ENCODE measurements at places on chromosomes 5 and 9.

- no peak for DNase-seq
Measured at GRCh38 chr9:110058304-110058953, 149.5 kb downstream of the C9orf152 start.

- DNase-seq = no peak
Measured at GRCh38 chr5:122940890-122941289, 95.5 kb downstream of the SNX24 start.

DNA sequence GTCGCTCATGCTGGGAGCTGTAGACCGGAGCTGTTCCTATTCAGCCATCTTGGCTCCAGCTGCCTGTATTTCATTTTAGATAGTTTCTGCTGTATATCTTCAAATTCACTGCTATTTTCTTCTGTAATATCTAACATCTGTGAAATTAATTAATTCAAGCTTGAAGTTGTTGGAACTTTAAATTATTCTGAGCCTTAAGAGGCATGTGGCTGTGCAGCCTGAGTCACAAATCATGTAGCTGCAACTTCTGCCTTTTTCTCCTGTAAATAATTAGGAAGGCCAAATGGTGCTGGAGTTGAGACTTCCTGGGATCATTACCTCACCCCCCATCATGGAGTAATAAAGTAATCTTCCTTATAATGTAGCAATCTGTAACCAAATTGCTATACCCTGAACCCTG is 183.3 kb upstream of the PCSK5 start:
- no peak for DNase-seq

GRCh38 chr9:93354451-93354850 is 97.0 kb upstream of the FAM120A start:
- no peak for DNase-seq

DNA sequence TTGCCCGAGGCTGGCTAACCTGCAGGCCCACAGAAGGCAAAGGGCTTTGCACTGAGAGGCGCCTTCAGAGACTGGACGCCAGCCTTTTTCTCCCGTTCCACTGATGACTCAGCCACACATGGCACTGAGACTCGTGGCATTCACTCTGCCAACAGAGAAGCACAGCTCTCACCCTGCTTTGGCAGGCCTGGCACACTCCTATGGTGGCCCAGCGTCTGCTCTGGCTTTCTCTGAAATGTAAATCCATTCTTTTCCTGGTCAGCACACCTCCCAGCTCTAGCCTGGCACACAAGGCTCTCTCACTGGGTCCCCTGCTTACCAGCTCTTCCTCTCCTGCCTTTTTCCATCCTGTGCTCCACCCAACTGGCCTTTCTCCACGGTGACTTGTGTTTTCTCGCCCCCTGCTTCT is 5.9 kb upstream of the MELK start:
- DNase-seq = no peak

GRCh38 chr5:131482617-131483016 is 152.4 kb downstream of the RAPGEF6 start:
- DNase-seq = no peak

- no peak for DNase-seq
Measured at GRCh38 chr5:174529925-174530681, 194.3 kb upstream of the MSX2 start.

DNA sequence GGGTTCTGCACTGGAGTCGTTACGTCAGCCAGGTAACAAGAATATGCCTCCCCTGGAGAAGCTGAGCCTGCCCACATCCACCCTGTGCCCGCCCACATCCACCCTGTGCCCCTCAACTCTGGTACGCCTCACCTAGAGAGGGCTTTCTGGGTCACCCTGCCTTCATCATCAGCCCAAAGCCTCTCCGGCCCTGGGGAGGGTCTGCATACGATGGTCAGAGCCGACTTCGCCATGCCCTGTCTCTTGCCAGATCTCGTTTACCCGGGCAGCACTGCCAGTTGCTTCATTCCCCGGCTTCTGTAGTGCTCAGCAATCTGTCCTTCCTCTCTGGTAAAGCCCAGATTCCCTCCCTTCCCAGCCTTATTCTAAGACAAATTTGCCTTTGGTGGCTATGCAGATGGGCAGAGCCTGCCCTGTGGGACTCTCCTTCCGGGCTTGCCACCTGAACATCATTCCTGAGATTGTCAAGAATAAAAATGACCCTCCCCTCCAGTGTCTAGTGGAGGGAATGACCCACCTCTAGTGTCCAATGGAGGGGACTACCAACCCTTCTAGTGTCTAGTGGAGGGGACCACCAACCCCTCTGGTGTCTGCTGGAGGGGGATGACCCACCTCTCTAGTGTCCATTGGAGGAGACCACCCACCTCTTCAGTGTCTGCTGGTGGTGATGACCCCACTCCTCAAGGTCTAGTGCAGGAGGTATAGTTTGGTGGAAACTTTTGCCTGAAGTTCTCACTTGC is 3.4 kb downstream of the PLEKHG4B start:
- no peak for DNase-seq

- DNase-seq = no peak
Measured at GRCh38 chr9:120306561-120306960, 273.4 kb downstream of the CDK5RAP2 start.

GRCh38 chr5:119166026-119166425 is 95.1 kb downstream of the DMXL1 start:
- no peak for DNase-seq

DNA sequence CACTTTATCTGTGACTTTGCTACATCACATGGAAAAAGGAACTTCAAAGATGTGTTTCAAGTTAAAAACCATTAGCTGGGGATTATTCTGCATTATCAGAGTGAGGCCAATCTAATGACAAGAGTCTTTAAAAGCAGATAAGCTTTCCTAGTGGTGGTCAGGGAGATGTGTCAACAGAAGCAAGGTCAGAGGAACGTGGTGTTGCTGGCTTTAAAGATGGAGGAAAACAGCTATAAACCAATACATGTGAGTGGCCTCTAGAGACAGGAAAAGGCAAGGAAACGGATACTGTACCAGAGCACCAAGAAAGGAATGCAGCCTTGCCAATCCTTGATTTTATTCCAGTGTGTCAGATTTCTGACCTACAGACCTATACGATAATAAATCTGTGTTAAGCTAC is 204.2 kb downstream of the TAF11L14 start:
- DNase-seq = no peak

GRCh38 chr5:178214160-178214803 is 9.9 kb downstream of the HNRNPAB start:
- DNase-seq = no peak

- no peak for DNase-seq
Measured at GRCh38 chr5:142481410-142481809, 156.6 kb upstream of the SPRY4 start.

Measured in non-pigmented ciliary epithelial cell (primary cell).